ENCODE measurements at places on chromosomes 13 and 19.

DNA sequence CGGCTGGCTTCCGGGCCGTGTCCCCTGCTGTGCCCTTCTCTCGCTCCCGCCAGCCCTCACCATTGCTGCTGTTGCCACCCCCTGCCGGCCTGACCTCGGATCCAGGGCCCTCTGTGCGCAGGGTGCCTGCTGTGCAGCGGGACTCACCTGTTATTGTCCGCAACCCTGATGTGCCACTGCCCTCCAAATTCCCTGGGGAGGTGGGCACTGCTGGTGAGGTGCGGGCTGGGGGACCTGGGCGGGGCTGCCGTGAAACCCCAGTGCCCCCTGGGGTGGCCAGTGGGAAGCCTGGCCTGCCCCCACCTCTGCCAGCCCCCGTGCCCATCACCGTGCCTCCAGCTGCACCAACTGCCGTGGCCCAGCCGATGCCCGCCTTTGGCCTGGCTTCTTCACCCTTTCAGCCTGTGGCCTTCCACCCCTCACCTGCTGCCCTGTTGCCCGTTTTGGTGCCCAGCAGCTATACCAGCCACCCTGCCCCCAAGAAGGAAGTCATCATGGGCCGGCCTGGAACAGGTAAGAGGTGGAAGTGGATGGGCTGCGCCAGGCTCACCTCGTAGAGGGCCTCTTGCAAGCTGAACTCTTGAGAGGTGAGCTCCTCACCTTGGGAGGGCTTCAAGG is 5.1 kb downstream of the CIC start:
- DNase-seq, result no peak

DNA sequence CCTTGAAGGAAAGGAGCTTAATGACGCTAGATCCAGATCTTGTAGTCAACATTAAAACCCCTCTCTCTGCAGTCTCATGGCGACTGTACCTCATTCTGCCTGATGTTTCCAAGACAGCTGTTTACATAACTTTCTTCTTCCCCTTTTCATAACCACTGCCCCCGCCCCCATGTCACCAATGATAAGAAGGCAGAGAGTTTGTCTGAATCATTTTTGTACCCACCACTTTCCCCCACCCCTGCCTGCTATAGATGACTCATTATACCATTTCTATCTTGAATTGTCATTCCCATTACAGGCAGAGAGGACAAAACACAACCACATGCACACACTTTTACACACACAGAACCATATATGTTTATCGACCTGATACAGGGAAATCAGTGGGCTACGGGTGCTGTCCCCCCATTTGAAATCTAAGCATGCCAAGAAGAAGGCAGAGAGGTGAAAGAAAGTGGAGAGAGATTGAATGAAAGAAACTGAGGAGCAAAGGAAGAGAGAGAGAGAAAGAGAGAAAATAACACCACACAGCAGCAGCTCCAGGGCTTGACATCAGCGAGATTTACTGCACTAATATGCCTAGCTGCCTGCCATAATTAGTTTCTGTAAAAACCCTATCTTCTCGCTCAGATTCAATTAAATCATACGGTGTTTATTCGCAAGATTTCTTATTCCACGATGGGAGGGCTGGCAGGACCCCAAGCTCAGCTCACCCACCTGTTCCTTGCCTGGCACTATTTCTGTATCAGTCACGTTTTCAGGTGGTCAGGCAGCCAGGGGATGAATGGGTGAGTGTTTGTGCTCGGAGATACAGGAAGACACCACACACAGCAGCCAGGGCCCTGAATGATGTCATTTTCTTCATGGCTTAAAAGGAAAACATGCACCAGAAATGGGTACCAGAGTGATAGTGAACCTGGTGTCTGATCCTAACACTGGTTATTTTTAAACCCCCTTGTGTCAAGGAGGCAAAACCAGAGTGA is 114.3 kb upstream of the SERP2 start:
- peak; percentile 66 for DNase-seq

DNA sequence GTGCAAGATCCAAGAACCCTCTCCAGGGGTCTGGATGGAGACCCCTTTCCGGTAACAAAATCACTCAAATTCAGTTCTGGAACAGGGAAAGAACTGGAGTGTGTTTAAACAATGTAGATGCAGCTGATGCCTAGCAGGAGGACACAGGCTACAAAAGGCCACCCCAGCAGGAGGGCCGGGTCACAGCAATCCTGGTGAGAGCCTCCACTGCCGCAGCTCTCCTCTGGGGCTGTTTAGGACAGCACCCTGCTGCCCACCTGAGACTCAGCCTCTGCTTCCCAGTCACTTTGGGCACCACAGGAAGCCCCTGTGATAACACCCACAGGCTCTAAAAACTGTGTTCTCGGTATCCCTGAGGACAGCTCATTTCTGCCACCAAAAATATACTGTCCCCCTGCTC is 318.7 kb upstream of the NBEA start:
- DNase-seq, result no peak

GRCh38 chr19:56137405-56137804 is 3.7 kb upstream of the ZNF444 start:
- DNase-seq, result no peak

DNA sequence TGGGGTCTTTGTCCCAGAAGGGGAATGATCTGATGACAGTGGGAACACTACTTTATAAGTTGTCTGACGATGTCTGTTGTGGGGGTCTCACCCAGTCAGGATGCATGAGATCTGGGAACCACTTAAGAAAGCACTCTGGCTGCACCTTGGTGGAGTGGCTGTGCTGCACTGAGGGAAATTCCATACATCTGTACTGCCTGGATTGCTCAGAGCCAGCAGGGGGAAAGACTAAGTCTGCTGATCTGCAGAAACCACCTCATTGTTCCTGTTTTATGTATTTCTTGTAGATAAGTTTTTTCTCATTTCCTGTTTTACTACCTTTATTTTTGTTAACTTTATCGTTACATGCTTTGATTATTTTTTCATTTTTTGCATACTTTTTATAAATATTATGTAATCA is 27.3 kb downstream of the ZNF430 start:
- DNase-seq, result no peak

GRCh38 chr19:3620145-3620816 is 6.3 kb downstream of the CACTIN start:
- DNase-seq, result no peak

DNA sequence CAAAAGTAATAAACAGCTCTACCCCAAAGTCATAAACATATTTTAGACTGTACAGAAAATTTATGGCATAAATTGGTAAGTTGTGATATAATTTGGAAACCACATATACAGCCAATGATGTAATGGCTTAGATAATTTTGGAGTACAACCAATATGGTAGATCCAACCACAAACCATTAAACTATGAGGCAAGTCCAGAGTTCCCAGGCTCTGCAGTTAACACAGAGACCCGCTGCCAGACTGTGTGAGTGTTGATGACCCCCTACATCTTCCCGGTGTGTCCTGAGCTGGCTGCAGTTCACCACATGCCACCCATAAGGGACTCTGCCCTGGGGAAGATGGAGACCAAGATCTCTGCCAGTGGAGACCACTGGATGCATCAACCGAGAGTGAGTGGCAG is 9.9 kb upstream of the SERPINE3 start:
- no peak for DNase-seq

GRCh38 chr19:47240996-47241918 is 10.3 kb upstream of the BBC3 start:
- peak; percentile 77 for DNase-seq

- DNase-seq, result no peak
Measured at GRCh38 chr19:49042177-49042576, 1.5 kb upstream of the CGB5 start.

DNA sequence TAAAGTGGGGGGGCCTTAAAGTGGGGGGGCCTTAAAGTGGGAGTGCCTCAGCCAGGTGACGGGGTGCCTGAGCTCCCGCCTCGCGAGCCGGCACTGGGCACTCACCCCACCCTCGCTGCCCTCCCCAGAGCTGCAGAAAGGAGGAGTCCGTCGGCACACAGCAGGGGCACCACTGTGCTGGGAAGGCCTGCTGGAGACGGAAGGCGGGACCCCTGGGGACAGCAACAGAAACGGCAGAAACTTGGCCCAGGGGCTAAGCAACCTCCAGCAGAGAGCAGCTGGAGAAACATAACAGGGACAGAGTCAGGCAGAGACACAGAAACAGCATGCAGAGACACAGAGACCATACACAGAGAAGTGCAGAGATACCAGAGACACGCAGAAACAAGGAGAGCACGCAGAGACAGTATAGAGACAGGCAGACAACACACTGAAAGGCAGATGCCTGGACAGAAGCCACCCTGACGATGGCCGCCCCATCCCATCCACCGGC is 7.9 kb downstream of the CFD start:
- DNase-seq, result no peak

- DNase-seq, result no peak
Measured at GRCh38 chr19:14495672-14496028, 277 bp downstream of the GIPC1 start.

- DNase-seq, result no peak
Measured at GRCh38 chr19:3071768-3072167, 9.5 kb upstream of the TLE5 start.

- DNase-seq, result no peak
Measured at GRCh38 chr19:13074378-13074777, 28.3 kb downstream of the LYL1 start.

DNA sequence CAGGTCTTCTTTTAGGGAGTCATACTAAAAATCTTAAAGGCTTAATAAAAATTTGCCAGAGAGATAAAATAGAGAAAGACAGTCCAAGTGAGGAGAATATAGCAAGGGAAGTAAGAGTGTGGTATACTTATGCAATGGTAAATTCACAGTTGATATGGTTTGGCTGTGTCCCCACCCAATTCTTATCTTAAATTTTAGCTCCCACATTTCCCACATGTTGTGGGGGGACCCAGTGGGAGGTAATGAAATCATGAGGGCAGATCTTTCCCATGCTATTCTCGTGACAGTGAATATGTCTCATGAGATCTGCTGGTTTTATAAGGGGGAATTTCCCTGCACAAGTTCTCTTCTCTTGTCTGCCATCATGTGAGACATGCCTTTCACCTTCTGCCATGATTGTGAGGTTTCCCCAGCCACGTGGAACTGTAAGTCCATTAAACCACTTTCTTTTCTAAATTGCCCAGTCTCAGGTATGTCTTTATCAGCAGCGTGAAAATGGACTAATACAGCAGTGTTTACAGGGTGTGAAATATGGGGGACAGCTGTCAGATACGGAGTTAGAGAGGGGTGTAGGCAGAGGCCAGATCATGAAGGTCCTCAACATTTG is 115.4 kb downstream of the UGGT2 start:
- no peak for DNase-seq

DNA sequence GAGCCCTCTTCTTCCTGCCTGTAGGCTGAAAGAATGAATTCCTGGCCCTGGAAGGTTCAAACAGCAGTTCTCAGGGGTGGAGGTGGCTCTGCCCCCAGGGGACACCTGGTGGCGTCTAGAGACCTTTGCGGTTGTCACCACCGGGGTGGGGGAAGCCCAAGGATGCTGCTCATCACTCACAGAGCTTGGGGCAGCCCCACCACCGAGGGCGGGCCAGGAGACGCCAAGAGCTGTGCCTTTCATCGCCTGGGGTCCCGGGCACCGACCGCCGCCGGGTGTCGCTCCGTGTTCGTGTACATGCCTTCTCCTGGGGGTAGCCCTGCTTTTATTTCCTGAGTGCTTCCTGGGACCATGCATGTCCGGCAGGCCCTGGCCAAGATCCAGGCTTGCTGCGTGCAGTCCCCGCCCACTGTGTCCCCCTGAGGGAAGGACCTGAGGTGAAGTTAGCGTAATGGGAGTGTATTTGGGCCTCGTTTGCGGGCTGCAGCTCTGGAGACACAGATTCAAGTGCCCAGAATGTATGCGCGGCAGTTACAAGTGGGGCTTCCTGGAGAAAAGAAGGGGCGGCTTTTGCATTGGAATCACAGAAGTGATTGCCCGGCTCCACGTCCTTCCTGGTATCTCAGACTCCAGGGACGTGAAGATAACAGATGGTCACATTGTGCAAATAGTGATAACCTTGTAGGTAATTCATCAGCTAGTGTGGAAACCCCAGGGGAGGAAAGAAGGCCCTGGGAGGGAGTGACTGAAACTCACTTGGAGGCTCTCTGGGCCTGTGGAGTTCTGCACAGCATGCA is 7.8 kb downstream of the DOT1L start:
- peak; percentile 71 for DNase-seq

DNA sequence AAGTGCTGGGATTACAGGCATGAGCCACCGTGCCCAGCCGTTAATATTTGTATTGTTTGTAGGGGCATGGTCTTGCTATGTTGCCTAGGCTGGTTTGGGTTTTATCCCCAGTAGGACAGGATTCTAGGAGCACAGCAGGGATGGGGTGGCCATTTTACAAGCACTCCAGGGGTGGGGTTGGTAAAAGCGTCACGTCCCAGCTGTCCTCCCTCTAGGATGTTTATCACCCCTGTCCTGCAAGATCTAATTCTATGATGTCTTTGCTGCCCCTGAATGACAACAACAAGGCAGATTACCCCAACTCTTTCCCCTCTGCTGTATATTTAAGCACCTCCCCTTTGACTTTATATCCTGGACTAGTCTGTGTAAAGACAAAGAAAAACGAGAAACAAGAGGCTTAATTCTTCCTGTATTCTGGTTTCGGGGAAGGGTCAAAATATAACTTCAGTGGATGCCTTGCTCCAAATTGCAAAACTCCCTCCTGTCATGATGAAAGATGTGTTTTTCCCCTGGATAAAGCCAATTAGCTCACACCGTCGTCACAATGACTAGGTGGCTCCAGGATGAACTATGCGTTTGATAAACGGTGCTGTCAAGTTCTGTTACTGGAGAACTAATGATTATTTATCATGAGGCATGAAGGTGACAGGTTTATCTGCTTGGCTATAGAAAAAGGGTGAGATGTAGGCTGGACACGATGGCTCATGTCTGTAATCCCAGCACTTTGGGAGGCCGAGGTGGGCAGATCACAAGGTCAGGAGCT is 27.8 kb upstream of the OR1M1 start:
- no peak for DNase-seq

- no peak for DNase-seq
Measured at GRCh38 chr19:18477974-18478373, 40.0 kb upstream of the ISYNA1 start.

- DNase-seq, result no peak
Measured at GRCh38 chr13:112071102-112071722, 4.3 kb downstream of the SOX1 start.

- no peak for DNase-seq
Measured at GRCh38 chr13:29140277-29140676, 320.1 kb downstream of the MTUS2 start.

DNA sequence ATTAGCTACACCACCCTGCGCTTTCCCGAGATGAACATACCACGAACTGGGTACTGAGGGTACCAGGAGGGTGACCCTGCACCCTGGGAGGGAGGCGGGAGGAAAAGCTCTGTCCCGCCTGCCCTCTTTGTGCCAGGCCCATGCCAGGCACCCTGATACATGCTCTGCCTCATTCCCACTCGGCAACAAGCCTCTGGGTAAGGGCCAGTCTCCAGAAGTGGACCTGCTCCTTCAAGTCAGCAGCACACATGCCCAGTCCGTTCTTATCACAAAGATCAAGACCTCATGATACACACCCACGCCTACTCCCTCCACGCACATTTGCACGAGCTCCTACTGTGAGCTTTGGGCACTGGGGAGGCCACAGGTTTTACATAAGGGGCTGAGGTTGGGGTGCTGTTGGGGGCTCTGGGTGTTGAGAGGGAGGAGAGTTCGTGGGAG is 2.0 kb upstream of the FFAR1 start:
- no peak for DNase-seq

- DNase-seq, result no peak
Measured at GRCh38 chr13:20960663-20961309, 58.2 kb upstream of the XPO4 start.
